ENCODE measurements at places on chromosomes 6 and 20.
A peak's percentile ranks its signal among the peaks of the same experiment; 100 is the strongest.

GRCh38 chr6:37792457-37793033, 27.0 kb upstream of the ZFAND3 start:
- no peak for DNase-seq

DNA sequence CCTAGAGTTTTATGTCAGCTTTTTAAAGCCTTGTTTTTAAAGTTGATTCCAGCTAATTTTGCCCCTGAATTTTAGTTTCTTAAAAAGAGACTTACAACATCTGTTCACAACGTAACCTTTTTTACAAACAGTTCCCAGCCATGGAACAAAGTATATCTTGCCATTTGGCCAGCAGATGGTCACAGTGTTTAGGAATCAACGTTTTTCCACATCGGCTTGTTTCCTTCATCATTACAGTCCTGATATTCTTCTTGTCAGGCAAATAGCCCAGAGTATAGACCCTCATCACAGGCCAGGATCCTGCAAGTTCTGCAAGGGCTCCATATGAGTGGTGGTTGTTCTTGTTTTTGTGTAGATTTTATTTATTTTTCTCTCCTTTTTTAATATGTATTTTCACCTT, 341.7 kb upstream of the HTR1E start:
- no peak for DNase-seq

GRCh38 chr6:169663468-169663867, 38.4 kb downstream of the WDR27 start:
- no peak for DNase-seq

DNA sequence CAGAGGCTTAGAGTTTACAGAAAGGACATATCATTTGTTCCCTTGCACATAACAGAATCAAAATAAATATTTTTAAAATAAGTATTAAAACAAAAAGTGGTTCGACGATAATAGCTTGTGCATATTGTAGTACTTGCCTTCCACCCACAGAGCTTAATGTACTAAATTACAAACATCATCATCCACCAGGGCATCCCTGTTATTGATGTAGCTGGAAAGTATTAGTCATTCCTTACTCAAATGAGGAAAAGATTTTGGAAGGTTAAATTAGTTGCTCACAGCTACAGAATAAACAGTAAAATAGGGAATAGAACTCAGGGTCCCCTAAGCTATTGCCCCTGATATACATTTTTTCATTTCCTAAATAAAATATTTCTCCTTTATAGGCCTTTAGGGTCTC, 150.3 kb downstream of the PTPRK start:
- no peak for DNase-seq

DNA sequence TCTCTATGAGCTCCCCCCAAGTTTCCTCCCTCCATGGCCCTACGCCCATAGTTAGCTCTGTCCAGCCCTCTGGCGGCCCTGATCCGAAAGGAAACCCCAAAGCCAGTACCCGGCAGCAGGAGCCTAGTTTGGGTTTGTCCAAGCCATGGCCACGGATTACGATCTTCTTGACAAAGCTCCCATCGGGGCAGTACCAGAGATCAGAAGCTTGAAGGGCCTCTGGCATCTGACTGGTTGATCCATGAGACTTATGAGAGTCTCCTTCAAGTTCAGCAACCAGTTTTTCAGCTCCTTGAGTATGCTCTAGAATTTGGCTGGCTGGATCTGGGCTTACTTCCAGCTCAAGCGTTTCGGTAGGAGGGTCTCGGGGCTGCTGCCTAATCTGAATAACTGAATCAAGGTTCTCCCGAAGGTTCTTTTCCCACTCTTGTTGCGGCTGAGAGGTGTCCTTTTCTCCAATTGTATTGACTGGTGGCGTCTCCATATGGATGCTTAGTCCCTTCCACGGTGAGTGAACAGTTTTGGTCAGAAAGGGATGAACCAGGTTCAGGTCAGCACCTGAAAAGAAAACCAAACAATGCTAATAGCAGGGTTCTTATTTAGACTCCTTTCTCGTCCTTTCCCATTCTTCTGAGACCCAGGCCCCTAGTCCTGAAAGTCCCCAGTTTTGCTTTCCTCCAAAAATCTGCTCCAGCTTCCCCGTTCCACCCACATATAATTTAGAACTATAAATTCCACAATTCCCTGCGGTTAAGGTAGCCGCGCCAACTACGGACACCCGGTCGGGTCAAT, 595 bp downstream of the FKBPL start:
- no peak for DNase-seq

- DNase-seq: no peak
Observed at GRCh38 chr6:162076816-162077215, 650.8 kb downstream of the PRKN start.

DNA sequence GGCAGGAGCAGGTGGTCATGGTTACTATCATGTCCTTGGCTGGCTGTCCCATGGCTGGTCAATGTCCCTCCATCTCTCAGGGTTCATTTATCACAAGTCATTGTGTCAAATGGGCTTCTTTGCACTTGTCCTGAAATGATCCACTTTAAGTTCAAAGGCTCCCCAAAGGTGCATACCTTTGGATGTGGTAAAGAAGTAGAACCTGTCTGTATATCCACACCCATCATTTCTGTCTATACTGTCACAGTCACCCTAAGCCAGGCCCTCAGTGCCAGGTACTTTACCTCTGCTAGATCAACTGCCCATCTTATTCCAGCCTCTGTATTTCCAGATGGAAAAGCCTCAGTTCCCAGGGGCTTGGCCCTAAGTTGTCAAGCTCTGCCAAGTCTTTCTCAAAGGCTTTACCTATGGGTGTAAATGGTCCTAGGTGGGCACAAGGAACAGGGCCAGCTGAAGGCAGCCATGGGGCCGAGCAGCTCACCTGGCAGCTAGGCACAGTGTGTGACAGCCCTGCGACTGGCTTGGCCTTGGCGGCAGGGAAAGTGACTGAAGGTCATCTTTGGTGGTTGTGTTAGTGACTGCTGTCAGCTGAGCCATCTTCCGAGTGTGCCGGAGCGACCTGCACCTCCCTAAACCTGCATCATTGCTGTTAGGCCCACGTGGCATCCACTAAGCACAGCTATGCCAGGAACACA, 198.4 kb downstream of the SYNDIG1 start:
- DNase-seq: no peak

- no peak for DNase-seq
Observed at GRCh38 chr20:60202046-60202445, 243.8 kb downstream of the CDH26 start.

DNA sequence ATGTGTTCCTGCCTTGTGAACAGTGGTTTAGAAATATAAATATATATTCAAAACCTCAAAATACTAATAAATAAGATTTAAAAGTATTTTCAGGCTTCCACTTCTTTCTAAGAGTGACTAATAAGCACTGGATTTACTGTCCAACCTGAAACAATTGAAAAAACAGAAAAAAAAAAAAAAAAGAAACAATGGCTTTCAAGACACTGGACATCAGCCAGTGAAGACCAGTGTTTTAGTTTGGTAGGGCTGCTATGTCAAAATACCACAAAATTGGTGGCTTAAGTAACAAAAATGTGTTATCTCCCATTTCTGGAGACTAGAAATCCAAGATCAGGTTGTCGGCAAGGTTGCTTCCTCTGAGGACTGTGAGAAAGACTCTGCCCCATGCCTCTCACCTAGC, 101.4 kb upstream of the PDE7B start:
- DNase-seq: no peak

- no peak for DNase-seq
Observed at GRCh38 chr6:119887666-119888065, 538.1 kb upstream of the MAN1A1 start.

DNA sequence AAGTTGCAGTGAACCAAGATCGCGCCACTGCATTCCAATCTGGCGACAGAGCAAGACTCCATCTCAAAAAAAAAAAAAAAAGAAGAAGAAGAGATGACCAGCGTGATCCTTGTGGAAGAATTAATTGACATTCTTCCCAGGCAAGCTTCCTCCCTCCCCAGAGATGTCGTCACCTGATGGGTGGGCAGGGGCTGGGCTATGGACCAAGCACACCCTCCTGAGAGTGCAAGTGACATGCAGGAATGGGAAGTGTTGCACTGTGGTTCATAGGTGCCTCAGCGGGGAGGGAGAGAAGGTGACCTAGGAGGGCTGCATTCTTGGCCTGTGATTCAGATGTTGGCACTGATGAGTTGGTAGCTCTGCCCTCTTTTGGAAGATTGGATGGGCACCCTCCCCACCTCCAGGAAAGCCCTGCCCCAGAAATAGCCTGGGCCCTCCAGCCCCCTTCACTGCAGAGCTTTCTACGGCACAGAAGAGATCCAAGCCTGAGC, 37.8 kb downstream of the TAF8 start:
- no peak for DNase-seq

- DNase-seq: no peak
Observed at GRCh38 chr6:85551264-85551663, 42.4 kb downstream of the SNX14 start.

DNA sequence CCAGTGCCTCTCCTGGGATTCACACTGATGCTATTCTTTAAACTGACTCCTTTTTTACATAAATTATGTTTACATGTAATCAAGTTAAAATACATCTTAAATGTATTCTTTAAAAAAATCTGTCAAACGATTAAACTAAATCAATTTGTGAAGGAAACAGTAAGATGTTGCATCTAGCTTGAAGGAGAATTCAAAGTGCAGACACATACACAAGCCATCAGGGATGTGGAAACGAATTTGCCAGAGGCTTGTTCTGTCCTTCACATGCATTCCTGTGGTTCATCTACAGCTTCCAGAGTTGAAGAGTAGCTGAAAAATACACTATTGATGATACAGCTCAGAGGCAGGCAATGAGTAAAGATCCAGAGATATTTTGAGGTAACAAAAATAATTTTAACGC, 7.3 kb upstream of the BPIFB3 start:
- DNase-seq: no peak

GRCh38 chr6:37889486-37889885, 70.0 kb downstream of the ZFAND3 start:
- no peak for DNase-seq

DNA sequence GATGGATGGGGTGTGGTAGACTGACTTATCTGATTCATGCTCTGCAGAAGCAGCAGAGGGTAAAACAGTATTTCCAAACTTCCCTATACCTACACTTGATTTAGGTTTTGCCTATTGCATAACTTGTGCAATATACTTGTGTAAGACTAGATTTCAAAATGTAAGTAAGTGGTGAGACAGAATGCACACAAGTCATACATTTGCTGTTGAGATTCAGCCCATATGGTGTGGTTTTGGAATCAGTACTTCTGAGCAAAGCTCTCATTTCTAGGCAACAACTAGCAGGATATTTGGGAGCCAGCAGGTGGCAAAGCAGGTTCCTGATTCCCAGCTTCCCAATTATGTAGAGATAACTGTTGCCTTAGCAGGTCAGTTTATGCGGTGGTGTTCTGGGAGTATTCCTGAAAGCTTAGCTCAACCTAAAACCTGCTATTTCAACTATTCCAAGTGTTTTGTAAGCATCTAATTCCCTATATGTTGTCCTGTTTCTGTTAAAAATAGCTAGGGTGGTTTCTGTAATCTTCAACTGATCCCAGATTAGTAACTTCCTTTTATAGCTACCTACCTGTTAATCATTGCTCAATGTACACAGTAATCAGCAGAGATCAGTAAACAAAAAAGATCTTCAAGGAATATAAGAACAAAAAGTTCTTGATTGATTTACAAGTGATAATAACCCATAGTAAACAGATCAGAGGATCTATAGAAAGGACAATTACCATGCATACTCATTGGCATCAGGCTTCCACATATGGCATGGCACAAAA, 8.5 kb upstream of the FABP7 start:
- DNase-seq: no peak

DNA sequence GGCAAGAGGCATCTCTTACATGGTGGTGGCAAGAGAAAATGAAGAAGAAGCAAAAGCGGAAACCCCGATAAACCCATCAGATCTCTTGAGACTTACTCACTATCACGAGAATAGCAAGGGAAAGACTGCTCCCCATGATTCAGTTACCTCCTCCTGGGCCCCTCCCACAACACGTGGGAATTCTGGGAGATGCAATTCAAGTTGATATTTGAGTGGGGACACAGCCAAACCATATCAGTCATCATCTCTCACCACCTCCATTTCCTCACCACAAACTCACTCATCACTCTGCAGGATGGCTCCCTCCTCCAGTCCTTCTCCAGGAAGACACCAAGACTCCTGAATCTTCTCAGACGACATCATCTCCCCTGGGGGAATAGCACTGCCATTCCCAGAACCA, 25.8 kb upstream of the SLC16A10 start:
- no peak for DNase-seq

DNA sequence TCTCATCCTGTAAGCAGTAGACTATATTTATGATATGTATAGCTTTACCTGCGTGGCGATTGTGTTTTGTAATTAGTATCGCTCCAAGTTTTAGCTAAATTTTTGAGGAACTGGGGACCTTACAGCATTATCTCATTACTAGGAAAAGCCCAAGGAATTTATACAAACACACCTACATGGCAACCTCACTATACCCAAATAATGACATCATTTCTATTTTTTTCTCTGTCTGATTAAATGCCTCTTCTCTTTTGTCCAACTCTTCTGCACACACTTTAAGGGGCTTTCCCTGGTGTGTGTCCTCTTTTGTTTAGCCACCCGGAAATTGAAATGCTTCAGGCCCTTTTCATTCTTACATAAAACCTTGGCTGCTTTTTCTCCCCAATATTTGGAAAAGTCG, 82.9 kb upstream of the EXOC2 start:
- no peak for DNase-seq

DNA sequence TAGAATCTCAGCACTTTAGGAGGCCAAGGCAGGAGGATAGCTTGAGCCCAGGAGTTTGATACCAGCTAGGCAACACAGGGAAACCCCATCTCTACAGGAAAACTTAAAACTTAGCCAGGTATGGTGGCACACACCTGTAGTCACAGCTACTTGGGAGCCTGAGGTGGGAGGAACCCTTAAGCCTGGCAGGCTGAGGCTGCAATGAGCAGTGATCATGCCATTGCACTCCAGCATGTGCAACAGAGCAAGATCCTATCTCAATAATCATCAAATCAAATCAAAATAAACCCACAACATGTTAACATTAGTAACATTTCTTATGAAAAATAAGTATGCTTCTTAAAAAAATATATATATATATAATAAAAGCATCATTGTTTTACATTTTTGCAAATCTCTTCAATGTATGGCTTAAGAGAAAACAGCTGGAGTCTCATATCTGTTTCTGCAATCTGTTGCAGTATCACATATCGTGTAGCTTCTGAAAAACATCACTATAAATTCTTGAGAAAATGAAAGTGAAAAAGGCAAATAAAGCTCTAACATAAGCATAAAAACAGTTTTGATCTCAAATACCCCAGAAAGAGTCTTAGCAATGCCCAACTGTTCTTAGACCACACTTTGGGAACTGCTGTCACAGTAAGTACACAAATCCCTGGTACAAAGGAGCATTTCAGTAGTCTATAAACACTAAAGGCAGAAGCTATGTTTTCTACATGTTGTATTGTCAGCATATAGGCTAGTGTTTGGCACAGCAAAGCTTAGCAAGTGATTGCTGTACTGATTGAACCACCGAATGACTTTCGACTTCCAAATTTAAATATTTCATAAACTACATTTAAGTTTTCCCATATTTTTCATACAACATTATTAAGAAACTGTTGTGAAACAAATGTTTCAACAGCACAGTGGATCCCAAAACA, 8.0 kb downstream of the MMUT start:
- no peak for DNase-seq

- no peak for DNase-seq
Observed at GRCh38 chr20:30812739-30813411, 444.6 kb upstream of the DEFB115 start.

GRCh38 chr20:846894-847278, 13.4 kb downstream of the FAM110A start:
- peak; percentile 53 for DNase-seq

All from activated CD4-positive, alpha-beta T cell treated with anti-CD3 and anti-CD28 coated beads, Interleukin-2, amount 50 U/mL, for 48 hours (primary cell).